Neural progenitor cell (in vitro differentiated cells): ENCODE measurements at places on chromosomes 11 and 22. TPM values are rescaled to one million over a fixed set of nuclear protein-coding genes. Genes with fewer than 3 reads are reported as not detected.

SNX32 gene
- total RNA-seq, result 1.4 and 3.0 TPM in 2 replicates

SCN3B gene
- 0.12 TPM in 1 of 2 replicates, not detected in the other for total RNA-seq

C1QTNF6 gene
- 7.2 and 12.2 TPM in 2 replicates for total RNA-seq

PATE2 gene
- 0.24 TPM in 1 of 2 replicates, not detected in the other for total RNA-seq

CTSF gene
- 1.1 TPM in 1 of 2 replicates, not detected in the other for total RNA-seq

KRTAP5-1 gene
- not detected in 2 replicates for total RNA-seq

KCNJ5 gene
- total RNA-seq, result 0.03 TPM in 1 of 2 replicates, not detected in the other

RAB39A gene
- total RNA-seq, result 8.9 and 13.2 TPM in 2 replicates

PDGFD gene
- total RNA-seq, result 2.9 and 3.7 TPM in 2 replicates

OR56B1 gene
- 0.41 TPM in 1 of 2 replicates, not detected in the other for total RNA-seq

RFPL3 gene
- total RNA-seq, result 0.09 TPM in 1 of 2 replicates, not detected in the other

KCNA4 gene
- total RNA-seq, result 0.74 and 1.3 TPM in 2 replicates

MFRP gene
- total RNA-seq, result not detected in 2 replicates

ASCL2 gene
- 2.2 TPM in 1 of 2 replicates, not detected in the other for total RNA-seq

APOA4 gene
- 0.12 and 0.56 TPM in 2 replicates for total RNA-seq

MOGAT2 gene
- total RNA-seq, result 0.09 TPM in 1 of 2 replicates, not detected in the other

RIBC2 gene
- total RNA-seq, result 0.59 and 2.0 TPM in 2 replicates

RPL27A gene
- 1,116 and 1,250 TPM in 2 replicates for total RNA-seq

CNGA4 gene
- total RNA-seq, result 0.15 TPM in 1 of 2 replicates, not detected in the other
